ENCODE measurements at places on chromosomes 6 and 20.

DNA sequence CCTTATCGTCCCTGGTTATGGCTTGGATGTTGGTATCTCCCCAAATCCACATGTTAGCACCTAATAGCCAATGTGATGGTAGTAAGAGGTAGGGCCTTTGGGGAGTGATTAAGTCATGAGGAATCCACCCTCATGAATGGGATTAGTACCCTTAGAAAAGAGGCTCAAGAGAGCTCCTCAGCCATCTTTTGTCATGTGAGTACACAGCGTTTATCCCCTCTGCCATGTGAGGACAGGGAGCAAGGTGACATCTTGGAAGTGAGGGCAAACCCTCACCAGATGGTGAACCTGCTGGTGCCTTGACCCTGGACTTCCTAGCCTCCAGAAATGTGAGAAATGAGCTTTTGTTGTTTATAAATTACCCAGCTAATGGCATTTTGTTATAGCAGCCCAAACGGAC, 16.1 kb upstream of the SIRPB2 start:
- no peak for DNase-seq

- DNase-seq: no peak
These were observed 20.2 kb upstream of the APMAP start for GRCh38 chr20:25012616-25013189.

DNA sequence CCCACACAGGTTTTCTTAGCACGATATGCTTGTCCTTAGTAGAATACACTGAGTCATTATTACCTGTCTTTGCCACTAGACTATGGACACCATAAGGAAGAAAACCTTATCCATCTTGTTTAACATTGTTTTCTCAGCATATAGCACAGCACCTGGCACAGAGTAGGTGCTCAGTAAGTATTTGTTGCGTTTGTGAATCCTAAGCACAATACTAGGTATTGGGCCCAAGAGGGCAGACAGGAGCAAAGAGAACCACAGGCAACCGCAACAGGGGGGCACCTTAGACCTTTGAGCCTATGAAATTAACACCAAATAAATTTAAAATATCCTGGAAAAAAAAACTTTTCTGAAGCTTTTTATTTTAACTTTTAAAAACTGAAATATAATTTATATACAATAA, 3.7 kb upstream of the NCOA6 start:
- DNase-seq: no peak

DNA sequence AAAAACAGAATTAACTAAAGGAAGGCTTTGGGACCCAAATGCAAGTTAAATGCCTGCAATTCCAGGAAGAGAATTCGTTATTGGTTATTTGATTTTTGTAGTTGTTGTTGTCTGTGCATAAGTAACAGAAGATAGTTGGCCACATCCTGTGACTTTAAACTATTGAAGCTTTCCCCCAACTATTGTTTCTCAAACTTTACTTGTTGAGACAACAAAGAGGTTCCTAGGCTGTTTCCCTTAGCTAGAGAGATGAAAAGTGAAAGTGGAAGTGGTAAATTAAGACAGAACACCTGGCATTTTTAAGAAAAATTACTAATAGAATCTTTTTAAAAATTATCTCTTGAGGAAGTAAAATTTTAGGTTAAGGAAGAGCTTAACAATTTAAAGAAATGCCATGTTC, 525.2 kb downstream of the PKHD1 start:
- DNase-seq: no peak

DNA sequence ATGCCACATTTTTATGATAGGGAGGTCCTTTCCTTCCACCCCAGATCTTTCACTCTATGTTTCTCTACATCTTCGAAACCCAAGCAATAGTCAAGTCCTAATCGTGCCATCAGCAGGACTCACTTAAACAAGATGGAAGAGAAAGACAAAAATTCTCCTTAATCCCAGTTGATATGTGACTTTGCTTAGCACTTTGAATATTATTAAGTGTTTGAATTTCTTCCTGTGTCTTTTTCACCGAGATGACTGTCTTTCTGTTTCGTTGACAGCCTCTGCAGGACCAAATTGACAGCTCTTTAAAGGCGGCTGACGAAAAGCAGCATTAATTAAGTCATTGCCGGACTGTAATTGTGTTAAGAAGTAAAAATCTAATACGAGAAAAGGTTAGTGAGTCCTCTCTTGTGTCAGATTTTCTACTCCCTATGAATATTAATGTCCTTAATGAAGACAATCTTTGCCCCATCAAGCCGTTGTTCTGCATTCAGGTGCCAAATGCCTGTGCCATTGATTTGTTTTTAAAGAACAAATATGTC, 208.8 kb upstream of the TSHZ2 start:
- DNase-seq: no peak

GRCh38 chr6:87660226-87660911, 41.7 kb downstream of the AKIRIN2 start:
- DNase-seq: no peak

- peak; percentile 28 for DNase-seq
These were observed 41.9 kb upstream of the CTNNBL1 start for GRCh38 chr20:37651932-37652331.

GRCh38 chr6:110728501-110728900, 86.8 kb downstream of the CDK19 start:
- DNase-seq: no peak

- no peak for DNase-seq
These were observed 8.4 kb downstream of the PRSS16 start for GRCh38 chr6:27255866-27256265.

DNA sequence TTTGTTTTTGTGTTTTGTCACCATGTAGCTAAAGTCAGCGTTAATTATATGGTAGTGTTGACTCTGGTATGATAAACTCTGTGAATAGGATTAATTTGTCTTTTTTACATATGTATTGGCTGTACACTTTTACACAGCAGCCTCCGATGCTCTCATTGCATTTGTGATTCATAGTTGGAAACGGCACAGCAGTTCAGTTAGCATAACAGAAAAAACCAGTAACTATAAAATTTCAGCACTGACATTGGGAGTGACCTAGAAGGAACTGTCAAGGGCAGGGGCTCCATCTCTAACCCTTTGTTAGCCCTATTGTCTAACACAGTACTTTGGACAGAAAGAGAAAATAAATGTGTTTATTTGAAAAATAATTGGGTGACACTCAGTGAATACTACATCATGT, 5.6 kb upstream of the BEND6 start:
- DNase-seq: no peak

GRCh38 chr6:41737591-41738130, 2.3 kb upstream of the TFEB start:
- DNase-seq: no peak

DNA sequence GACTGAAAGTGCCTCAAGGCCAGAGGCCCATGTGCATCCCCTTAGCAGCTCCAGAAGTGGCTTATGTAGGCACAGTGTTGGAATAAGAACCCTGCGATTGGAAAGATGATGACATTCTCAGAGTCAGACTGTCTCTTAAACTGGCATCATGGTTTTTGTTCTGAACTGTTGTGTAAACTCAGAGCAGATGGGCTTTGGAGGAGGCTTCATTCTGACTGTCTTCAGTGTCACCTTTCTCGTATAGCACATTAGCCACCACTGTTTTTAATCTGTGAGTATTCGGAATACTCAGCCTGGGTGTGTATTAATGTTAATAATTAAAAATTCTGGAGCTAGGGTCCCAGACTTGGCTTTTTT, 140.9 kb downstream of the JARID2 start:
- no peak for DNase-seq

- no peak for DNase-seq
These were observed 463 bp downstream of the RPS21 start for GRCh38 chr20:62387219-62387913.

- DNase-seq: no peak
These were observed 121.8 kb upstream of the PHACTR3 start for GRCh38 chr20:59482351-59483187.

DNA sequence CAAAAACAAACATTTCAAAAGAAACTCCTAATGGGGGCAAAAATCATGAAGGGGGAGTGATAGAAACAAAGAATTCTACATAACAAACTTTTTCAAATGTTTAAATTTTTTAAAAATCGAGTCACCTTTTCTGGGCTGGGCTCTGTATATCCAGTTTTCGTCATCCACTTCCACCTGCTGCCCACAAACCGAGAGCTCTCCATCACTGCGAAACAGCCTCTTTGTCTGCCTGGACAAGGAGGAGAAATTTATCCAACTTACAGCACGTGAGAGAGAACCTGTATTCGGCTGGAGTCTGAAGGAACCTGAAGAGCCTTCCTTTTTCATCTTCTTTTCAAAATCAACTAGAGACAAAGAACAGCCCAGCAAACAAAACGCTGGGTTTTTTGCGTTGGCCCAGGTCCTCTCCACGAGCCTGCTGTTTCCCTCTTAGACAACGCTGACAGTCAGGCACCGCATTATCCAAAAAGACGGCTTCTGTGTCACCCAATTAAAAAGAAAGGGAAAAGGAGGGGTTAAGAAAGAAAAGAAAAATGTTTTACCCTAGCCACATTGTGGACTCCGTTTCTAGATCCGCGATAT, 72.4 kb upstream of the NHSL1 start:
- no peak for DNase-seq

GRCh38 chr6:7522873-7523272, 18.6 kb upstream of the DSP start:
- DNase-seq: no peak

GRCh38 chr20:51374456-51374830, 168.1 kb downstream of the NFATC2 start:
- no peak for DNase-seq

- DNase-seq: no peak
These were observed 155.0 kb upstream of the ARID1B start for GRCh38 chr6:156622185-156622584.

DNA sequence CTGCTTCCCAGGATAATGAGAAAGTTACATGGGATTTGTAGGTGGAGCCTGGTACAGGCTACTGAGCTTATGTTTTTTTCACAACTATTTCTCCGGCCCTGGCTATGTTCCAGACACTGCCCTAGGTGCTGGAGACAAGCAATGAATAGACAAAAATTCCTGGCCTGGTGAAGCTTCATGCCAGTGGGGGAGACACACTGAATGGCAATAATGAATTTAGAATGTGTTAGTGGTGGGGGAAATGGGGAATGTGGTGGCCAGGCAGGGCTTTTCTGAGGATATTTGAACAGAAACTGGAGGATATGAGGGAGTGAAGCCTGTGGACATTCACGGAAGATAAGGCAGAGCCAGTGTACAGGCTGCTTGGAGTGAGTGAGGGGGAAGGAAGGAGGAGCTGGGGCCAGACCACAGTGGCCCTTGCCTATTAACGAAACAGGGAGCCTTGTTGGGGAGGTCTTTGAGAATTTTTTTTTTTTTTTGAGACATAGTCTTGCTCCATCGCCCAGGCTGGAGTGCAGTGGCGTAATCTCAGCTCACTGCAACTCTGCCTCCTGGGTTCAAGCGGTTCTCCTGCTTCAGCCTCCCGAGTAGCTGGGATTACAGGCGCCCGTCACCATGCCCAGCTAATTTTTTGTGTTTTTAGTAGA, 6.6 kb downstream of the FOXS1 start:
- DNase-seq: no peak

GRCh38 chr20:8800089-8800488, 268.8 kb upstream of the PLCB4 start:
- DNase-seq: no peak
